ENCODE measurements at places on chromosomes 6 and 20.

DNA sequence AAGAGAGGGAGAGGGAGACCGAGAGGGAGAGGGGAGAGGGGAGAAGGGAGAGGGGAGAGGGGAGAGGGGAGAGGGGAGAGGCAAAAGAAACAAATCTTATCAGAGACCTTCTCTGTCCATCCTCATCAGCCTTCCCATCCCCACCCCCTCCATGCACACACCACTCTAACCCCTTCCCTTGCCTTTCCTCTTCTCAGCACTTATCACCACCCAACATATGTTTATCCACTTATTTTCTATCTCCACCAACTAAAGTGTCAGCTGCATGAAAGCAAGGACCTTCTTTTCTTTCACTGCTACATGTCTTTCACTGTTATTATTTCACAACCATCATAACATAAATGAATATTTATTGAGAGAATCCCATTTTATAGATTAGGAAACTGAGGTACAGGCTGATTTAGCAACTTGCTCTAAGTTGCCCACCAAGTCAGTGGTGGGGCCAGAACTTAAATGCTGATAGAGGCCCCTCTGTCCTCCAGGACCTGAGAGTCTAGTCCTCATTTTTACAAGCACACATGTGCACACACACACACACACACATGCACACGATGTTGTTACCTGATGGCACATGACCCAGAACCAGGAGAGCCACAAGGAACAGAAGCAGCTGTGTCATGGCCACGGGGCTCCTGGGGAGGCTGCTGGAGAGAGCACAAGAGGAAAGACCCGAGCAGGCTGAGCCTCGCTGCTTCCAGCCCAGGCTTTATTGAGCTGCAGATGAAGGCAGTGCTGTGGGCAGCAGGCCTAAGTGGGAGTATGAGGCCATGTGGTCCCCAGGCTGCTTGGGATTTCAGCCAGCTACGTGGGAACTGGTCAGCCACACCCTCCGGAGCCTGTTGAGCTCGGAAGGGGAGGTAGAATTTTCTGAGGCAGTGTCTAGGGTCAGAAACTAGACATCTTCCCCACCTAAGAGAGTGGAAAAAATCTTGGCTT lies 2.3 kb downstream of the DEFB124 start:
- no peaks in the 10 kb centered on the region for H3K36me3 ChIP-seq
- DNase-seq, result no peak
- no peak overlapping the region for H3K4me3 ChIP-seq
- no peaks in the 10 kb centered on the region for H3K4me1 ChIP-seq

- H3K4me1 ChIP-seq, result no peaks in the 10 kb centered on the region
- no peak overlapping the region for H3K27ac ChIP-seq
- no peak overlapping the region for H3K4me3 ChIP-seq
- H3K36me3 ChIP-seq, result no peaks in the 10 kb centered on the region
- no peaks in the 10 kb centered on the region for H3K27me3 ChIP-seq
Measured at GRCh38 chr6:116229287-116229913, 24.5 kb downstream of the TSPYL4 start.

DNA sequence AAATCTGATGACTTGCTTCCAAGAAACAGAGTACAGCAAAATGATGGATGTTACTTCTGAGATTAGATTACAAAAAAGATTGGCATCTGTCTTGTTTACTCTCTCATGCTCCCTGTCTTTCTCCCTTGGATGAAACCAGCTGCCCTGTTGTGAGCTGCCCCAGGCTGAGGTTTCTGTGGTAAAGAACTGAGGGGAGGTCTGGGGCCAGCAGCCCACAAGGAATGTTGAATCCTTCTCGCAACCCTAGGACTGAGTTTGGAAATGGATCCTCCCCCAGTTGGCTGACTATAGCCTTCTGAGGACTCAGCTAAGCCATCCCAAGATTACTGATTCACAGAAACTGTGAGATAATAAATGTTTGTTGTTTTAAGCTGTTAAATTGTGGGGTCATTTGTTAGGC lies 5.6 kb upstream of the HECA start:
- H3K36me3 ChIP-seq, result no peaks in the 10 kb centered on the region
- DNase-seq, result no peak
- H3K27me3 ChIP-seq, result no peaks in the 10 kb centered on the region
- H3K27ac ChIP-seq, result no peak overlapping the region
- H3K4me1 ChIP-seq, result peaks cover 25% of the 10 kb centered on the region

- H3K27ac ChIP-seq, result no peak overlapping the region
- DNase-seq, result no peak
- H3K36me3 ChIP-seq, result no peaks in the 10 kb centered on the region
- H3K4me3 ChIP-seq, result no peak overlapping the region
Measured at GRCh38 chr6:3795836-3796718, 44.6 kb upstream of the PXDC1 start.

- DNase-seq, result no peak
- H3K27ac ChIP-seq, result no peak overlapping the region
- no peak overlapping the region for H3K4me3 ChIP-seq
Measured at GRCh38 chr6:46453741-46454316, 37.4 kb downstream of the RCAN2 start.

DNA sequence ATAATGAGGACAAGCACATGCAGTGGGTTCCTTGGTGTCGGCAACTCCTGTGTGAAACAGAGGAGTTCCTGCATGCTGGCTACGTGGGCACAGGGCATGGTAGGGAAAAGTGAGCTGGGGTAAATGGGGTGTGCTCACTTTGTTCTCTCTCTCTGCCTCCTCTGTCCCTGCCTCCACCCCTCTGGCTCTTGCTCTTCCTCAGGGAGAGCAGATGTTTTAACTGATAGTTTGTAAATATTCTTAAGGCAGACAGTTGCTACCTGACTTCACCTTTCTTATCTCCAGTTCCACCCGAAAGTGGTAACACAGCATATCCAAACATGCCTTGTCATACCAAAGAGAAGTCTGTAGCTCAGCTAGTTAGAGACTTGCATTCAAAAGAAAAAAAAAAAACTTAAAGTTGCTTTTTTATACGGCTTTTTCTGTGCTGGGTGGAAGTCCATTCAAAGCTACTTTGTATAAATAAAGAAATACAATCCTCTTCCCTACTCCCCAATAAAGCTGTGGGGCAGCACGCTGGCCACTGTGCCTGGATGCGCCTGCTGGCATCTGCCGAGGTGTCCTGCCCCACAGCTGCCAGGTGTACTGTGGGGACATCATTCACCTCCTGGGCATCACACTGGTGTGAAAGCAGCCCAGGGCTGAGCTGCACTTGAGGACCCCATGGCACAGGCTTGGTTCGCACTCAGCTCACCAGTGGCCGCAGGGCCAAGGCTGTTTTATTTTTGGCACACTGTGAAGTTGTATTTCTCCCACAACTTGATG lies 93.6 kb downstream of the FOXC1 start:
- H3K4me1 ChIP-seq, result no peaks in the 10 kb centered on the region
- no peak overlapping the region for H3K27ac ChIP-seq
- no peak overlapping the region for H3K4me3 ChIP-seq
- no peaks in the 10 kb centered on the region for H3K27me3 ChIP-seq

DNA sequence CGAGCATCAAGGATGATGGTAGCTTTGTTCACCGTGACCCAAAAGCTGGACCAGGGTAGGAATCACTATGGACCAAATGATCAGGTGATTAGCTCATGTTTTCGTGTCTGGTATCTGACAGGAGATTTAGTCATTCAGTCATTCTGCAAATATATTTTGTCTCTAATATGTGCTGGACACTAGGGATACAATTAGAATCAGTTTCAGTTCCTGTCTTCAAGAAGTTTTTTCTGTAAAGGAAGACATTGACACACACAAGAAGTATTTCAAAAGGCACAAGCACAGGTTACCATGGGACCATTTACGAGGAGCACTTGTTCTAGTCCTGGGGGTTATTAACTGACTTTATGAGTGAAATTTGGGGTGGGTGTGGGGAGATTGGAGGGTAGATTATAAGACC lies 244.9 kb downstream of the HIVEP2 start:
- H3K27me3 ChIP-seq, result no peaks in the 10 kb centered on the region
- H3K4me3 ChIP-seq, result no peak overlapping the region
- DNase-seq, result no peak
- H3K36me3 ChIP-seq, result no peaks in the 10 kb centered on the region
- H3K4me1 ChIP-seq, result no peaks in the 10 kb centered on the region

- H3K4me3 ChIP-seq, result no peak overlapping the region
- no peak for DNase-seq
- no peaks in the 10 kb centered on the region for H3K4me1 ChIP-seq
- no peaks in the 10 kb centered on the region for H3K36me3 ChIP-seq
Measured at GRCh38 chr6:130152908-130153510, 69.7 kb downstream of the SAMD3 start.

GRCh38 chr20:18858816-18859215 lies 45.2 kb downstream of the SCP2D1 start:
- no peaks in the 10 kb centered on the region for H3K27me3 ChIP-seq
- no peaks in the 10 kb centered on the region for H3K4me1 ChIP-seq
- no peaks in the 10 kb centered on the region for H3K36me3 ChIP-seq
- no peak overlapping the region for H3K4me3 ChIP-seq

- no peak overlapping the region for H3K4me3 ChIP-seq
- no peaks in the 10 kb centered on the region for H3K4me1 ChIP-seq
- DNase-seq, result no peak
- H3K27ac ChIP-seq, result no peak overlapping the region
- no peaks in the 10 kb centered on the region for H3K36me3 ChIP-seq
Measured at GRCh38 chr20:6388671-6389197, 265.9 kb upstream of the FERMT1 start.

DNA sequence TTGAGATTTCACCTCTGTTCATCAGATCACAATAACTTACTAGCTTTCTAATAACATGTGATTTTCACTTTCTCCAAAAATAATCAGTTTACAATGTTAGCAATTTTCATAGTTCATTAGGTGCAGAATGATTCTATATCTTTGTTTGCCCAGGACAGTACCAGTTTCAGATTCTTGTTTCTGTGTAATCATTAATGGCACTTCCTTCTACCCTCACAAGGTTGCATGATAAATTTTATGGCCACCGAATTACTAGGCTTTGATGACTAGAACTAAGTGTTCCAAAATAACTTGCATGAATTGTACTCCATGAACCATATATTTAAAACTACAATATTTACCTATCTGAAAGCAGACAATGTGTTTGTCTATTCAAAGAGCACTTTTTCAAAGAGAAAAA lies 442.3 kb downstream of the EPHA7 start:
- H3K36me3 ChIP-seq, result no peaks in the 10 kb centered on the region
- no peaks in the 10 kb centered on the region for H3K4me1 ChIP-seq
- no peak overlapping the region for H3K4me3 ChIP-seq
- no peak overlapping the region for H3K27ac ChIP-seq

GRCh38 chr6:35919085-35919826 lies 1.6 kb downstream of the SRPK1 start:
- no peaks in the 10 kb centered on the region for H3K27me3 ChIP-seq
- H3K4me3 ChIP-seq, result peak overlapping the region; percentile 81
- no peak for DNase-seq
- H3K27ac ChIP-seq, result peak overlapping the region; percentile 75

DNA sequence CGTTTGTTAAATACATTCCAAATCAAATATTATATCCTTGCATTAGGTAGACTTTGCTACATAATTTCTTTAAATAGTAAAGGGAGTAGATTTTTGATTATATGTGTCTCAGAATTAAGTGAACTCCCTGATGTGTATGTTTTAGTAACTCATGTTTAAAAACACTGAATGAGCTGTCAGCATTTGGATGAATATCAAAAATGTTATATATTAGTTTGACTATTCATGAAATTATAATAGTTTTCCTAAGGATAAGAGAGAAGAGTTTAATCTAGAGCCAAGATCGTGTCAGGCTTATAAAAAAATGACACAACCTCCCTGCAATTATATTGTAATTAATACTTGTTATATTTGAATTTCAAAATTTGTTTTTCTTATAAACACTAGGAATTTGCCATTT lies 195.2 kb downstream of the COL19A1 start:
- H3K4me1 ChIP-seq, result no peaks in the 10 kb centered on the region
- no peak overlapping the region for H3K27ac ChIP-seq
- DNase-seq, result no peak
- H3K36me3 ChIP-seq, result no peaks in the 10 kb centered on the region
- H3K4me3 ChIP-seq, result no peak overlapping the region

Measured in DND-41 (cell line).